Uterus (tissue), 4 donors: ENCODE measurements at places on chromosomes 4 and X. TPM values are rescaled to one million over a fixed set of nuclear protein-coding genes. Genes with fewer than 3 reads are reported as not detected.

GRCh38 chrX:42237956-42238355 is 314.6 kb upstream of the CASK start:
- DNase-seq, result no peak

MGARP gene
- total RNA-seq, result 9.0 TPM

KCTD8 gene
- 3.9 TPM for total RNA-seq

MSN gene
- 285 TPM for total RNA-seq

DNA sequence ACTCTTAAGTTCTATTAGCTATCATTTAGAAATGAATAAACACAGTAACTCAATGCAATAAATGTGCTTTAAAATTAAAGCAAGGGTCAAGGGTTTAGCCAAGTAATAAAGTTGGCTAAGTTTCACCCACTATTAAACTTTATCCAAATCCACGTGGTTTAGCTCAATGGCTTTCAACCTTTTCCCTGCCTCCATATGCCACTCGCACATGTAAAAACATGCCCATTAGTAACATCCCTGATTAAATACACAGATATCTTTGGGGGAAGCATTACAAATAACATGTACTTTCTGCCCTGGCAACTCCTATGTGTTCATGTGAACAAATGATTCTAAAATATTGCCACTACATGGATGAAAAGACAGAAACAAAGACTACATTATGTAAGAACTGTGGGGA is 130.8 kb downstream of the ZAR1 start:
- DNase-seq, result no peak

CSAG3 gene
- not detected for total RNA-seq

LGI2 gene
- 21.2 TPM for total RNA-seq

TRIM60 gene
- total RNA-seq, result not detected

- no peak for DNase-seq
These were observed 81.0 kb downstream of the SORBS2 start for GRCh38 chr4:185730849-185731608.

DNA sequence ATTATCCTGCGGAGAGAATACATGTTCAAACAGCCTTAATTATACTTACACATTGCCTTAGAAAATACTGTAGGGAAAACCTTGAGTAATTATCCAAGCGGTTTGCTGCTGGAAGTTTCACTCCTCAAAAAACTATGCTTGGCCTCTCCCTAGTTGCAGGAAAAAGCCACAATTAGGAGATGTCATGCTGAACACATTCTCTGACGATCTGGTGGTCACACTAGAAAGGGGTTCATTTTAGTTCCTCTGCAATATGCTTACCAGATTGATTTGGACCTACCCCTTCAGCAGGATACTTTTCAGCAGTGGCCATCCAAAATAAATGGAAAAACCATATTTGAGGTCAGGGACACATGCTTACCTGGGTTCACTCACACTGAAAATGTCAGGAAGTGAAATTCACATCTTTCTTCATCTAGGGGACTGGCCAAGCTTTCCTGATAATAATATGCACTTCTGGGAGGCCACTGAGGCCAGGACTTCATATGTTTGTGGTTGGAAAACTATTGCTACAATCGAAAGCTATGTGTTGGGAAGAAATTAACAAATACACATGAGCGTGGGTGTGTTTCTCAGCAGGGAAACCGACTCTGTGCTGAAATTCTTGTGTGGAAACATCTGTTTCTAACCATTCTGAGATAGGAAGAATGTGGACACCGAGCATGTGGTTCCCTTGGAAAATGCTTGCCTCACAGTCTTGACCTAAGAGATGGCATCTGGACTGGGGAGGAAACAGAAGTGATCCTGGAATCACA is 68.8 kb downstream of the ATXN3L start:
- peak; percentile 27 for DNase-seq

SNCA gene
- total RNA-seq, result 37.6 TPM

CSN1S1 gene
- not detected for total RNA-seq

GRCh38 chrX:40414335-40414734 is 166.4 kb upstream of the ATP6AP2 start:
- DNase-seq, result no peak

DNA sequence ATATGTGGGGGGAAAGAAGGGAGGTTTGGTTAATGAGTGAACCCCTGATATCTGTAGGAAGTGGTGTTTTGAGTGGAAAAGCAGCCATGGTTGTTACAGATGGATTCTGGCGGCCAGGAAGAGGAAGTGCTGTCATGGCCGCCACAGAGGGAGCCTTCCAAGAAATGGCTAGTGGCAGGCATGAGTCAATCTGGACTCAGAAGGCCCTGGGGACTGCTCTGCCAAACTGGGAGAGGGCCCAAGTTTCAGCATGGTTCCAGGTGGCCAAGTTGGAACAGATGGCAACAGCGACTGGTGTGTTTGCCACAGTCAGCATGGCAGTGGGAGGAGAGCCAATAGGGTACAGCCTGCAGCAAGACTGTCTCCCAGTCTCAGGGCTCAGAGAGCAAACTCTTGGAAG is 32.5 kb downstream of the ETDB start:
- no peak for DNase-seq

DCAF12L1 gene
- 0.12 TPM for total RNA-seq

XAGE2 gene
- total RNA-seq, result not detected

- no peak for DNase-seq
These were observed 191.0 kb upstream of the NPY2R start for GRCh38 chr4:155017426-155017825.

DNA sequence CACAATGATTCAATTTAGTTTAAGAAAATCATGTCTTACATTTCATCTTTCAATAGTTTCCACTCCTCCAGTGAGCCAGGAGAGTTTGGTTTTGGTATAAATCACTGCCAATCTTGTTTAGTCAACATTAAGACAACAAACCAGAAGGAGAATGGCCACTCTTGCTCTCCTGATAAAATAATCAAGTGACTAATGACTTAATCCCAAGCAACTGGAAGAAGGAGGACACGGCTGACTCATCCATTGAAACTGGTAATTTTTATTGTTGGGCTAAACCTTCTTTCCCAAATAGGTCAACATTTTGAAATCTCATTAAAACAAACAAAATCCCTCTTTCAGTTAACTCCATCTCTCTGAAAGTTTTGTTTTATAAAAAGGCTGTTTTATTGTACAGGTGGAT is 230.2 kb downstream of the CLCN4 start:
- no peak for DNase-seq

- DNase-seq, result no peak
These were observed 12.5 kb downstream of the USO1 start for GRCh38 chr4:75736862-75737261.

DNA sequence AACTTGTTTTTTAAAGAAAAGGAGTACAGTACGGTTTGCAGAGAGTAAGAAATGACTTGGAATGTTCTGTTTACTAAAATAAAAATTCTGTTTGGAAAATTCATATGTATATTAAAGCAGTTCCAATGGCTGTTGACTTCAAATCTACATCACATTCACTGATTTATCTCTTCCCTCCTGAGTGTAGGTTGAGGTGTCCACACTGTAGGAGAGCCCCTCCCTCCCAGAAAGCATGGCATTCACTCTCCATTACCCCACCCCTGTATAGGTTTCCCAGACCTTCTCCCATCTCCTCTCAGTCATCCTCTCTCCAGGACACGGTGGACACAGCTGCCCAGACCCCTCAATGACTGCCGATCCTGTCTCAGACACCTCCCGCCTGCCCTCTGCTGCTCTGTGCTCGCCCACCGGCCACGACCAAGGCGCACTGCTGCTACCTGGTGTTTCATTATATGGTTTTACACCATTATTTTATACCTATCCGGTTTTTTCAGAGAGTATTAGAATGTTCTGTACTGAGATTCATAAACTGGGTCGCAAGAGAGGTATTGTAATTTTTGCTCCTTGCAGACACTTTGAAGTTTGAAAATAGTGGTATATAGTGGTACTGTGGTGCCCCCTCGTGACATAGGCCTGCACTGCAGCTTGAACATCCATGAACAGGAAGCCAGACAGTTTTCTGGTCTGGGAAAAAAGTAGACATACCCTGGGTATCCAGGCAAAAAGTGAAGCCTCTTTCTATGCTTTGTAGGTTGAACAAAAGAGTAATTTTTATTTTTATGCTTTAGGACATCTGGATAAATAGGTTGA is 38.8 kb upstream of the BEX4 start:
- DNase-seq, result peak; percentile 29

- no peak for DNase-seq
These were observed 27.5 kb downstream of the SULT1E1 start for GRCh38 chr4:69832326-69833030.

CT45A3 gene
- total RNA-seq, result not detected
